Cardiac septum (tissue), 1 donor: ENCODE measurements at places on chromosomes 11 and 22. TPM values are rescaled to one million over a fixed set of nuclear protein-coding genes. Genes with fewer than 3 reads are reported as not detected.

DNA sequence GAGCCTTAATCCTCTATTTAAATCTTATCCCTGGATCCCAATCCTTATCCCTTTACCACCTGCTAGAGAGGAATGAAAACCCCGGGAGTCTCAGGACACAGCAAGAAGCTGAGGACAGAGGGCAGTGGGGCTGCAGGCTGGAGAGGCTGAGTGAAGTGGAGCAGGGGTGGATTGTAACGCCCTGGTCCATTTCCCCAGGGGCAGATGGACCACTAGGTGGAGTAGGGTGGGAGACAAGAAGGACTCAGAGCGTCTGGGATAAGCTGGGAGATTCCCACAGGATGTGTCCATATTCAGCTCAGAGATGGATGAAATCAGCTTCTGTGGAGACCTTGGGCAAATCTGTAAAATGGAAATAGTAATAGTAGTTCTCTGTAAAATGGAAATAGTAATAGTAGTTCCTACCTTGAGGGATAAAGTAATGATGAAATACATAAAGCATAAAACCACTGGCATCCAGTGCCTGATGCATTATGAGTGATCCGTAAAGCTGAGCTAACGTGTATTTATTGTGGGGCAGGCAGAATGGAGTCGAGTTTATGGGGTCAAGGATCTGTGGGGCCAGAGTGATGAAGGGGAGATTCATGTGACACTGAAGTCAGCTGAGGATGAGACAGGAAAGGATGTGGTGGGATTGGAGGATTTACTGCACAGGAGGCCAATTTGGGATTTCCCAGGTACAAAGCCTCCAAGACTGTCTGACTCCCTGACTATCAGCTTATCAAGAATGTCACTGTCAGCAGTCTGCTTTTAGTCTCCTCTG lies 1.9 kb upstream of the ROBO4 start:
- DNase-seq: no peak

DNA sequence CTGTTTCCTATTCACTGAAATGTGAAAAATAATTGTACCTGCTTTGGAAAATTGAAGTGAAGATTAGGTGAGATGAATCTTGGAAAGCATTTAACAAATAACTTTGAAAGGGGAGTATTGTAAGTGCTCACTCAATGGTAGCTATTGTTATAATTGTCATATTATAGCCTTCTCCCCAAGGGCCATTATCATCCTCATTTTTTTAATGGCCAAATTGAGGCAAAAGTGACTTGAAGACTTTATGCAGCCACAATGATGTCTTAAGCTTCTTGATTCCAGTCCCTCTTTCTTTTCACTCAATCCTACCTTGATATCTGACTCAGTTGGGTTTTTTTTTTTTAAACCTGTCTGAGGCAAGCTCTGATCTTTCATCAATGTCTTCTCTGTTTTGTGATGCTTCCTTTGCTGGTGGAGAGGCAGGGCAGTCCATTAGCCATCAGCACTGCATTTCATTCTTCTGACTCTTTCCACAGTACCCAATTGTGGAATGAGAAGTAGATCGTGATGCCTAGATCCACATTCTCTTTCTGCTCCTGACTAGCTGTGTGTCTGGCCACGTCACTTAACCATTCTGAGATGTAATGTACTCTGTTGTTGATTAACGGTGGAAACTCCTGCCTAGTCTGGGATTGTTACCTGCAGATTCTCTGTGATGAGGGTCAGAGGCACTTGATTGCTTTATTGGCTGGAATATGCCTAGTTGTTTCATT lies 101.4 kb downstream of the DBX1 start:
- no peak for DNase-seq

DNA sequence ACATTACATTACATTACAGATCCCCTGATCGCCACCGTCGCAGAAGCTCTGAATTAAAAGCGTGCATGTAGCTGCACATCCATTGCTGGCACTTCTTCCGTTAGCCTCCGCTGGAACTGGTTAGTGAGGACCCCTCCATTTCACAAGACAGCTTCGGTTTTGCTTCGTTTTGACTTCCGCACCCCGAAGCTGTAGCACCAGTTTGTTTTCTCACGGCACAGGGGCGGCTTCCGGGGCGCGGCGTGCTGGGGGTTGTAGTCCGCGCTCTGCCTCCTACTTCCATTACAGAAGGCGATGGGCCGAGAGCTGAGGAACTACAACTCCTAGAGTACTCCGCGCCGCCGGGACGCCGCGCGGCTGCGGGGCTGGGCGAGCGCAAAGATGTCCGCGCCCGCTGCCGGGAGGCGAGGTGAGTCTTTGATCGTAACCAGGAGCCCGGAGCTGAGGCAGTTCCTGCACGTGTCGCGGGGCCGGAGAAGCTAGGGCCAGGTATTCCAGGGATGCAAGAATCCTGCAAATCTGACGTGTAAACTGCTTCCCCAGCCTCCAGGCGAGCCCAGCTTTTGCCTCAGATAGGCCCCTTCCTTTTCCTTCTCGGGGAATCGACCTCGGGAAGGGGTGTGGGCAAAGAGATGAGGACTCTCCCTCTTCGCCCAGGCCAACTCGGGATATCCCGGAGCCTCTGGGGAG lies at the start of gene PEX26:
Gene PEX26 (plus strand): TSS at position 352 of the 690 bp plus-strand sequence. CDS start 387 bp downstream, outside the sequence.
- peak; percentile 97 for DNase-seq

- DNase-seq: no peak
Observed at GRCh38 chr22:39665229-39665628, 94.7 kb downstream of the CACNA1I start.

DNA sequence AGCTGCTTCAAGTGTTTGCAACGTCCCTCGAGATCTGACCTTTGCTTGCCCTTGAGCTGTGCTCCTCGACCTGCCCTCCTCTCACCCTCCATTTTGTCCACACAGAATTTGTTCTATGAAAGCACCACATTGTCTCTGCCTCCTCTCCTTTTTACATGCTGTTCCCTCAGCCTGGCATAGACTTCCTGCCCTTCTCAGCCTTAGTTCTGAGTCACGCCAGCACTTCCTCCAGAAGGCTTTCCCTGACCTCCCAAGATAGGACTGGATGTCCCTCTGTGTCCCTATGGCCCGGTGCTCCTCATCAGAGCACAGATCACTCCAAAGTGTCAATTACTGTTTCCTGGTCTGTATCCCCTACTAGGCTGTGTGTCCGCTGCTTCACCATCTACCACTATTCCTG lies 16.2 kb downstream of the JHY start:
- DNase-seq: no peak

DNA sequence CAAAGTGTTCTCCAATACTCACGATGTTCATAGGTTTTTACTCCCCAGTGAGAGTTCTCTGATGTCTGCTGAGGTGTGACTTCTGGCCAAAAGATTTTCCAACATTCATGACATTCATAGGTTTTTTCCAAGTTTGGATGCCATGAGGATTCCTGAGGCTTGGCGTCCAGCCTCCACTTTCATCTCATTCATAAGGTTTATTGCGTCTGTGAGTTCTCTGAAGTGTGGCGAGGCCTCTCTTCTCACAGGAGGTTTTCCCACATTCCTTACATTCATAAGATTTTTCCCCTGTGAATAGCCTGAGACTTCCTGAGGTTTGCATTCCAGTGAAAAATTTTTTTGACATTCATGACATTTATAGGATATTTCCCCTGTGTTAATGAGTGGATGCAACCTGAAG lies 1014.1 kb downstream of the LRRC4C start:
- DNase-seq: no peak

DNA sequence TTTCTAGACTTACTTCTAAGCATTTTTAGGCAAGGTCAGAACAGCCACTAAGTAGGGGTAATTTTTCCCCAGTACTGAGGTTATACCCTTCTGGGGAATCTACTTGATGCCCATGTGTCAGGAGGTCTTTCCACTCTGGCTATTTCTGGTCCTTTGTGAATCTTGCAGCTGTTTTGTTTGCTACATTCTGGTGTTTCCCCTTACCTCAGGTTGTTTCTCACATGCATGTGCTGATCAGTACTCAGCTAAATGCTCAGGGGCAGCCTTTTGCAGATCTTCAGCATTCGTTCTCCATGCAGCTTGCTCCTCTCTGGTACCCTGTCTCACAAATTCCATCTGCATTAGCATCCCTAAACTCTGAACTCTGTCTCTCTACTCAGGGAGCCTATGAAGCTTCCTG lies 303.6 kb downstream of the SOX6 start:
- DNase-seq: no peak

GRCh38 chr11:121449626-121450025 lies 2.5 kb upstream of the SORL1 start:
- no peak for DNase-seq

DNA sequence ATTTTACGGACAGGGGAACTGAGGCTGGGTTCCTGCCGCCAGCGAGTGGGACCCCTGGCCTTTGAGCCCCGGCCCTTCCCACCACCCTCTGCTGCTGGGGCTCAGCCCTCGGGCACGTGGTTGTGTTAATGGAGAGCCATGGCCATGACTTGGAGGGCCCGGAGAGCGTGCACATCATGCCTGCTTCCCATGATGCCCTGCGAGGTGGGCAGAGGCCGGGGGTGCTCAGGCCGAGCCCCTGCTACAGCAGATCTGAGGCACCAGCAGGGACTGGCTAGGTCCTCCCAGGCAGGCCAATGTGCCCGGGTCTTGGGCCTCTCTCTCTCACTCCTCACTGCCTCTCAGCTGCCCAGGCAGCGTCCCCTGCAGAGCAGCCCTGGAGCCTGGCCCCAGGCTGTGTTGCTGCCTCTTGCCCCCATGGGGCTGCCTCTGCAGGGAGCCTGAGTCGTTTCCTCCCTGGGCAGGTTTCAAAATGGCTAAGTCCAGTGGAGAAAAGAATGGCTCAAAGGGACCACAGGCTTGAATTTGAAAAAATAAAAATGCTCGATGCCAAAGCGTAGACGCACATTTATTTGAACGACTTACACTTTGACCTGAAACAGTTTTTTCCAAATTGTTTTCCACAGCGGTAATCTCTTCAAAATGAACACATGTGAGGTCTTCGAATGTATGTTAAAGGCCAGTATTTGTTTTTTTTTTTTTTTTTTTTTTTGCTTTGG lies 72.6 kb upstream of the CLDN5 start:
- no peak for DNase-seq

GRCh38 chr11:111135101-111135500 lies 110.4 kb upstream of the POU2AF2 start:
- DNase-seq: no peak

DNA sequence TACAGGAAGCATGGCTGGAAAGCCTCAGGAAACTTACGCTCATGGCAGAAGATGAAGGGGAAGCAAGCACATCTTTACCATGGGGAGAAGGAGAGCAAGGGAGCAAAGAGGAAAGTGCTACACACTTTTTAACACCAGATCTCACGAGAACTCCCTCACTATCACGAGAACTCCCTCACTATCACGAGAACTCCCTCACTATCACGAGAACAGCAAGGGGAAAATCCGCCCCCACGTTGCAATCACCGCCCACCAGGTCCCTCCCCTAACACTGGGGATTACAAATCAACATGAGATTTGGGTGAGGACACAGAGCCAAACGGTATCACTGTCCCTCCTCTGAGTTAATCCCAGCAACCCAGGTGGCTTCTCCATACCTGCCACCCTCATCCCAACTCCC lies 84.5 kb downstream of the MN1 start:
- no peak for DNase-seq

DNA sequence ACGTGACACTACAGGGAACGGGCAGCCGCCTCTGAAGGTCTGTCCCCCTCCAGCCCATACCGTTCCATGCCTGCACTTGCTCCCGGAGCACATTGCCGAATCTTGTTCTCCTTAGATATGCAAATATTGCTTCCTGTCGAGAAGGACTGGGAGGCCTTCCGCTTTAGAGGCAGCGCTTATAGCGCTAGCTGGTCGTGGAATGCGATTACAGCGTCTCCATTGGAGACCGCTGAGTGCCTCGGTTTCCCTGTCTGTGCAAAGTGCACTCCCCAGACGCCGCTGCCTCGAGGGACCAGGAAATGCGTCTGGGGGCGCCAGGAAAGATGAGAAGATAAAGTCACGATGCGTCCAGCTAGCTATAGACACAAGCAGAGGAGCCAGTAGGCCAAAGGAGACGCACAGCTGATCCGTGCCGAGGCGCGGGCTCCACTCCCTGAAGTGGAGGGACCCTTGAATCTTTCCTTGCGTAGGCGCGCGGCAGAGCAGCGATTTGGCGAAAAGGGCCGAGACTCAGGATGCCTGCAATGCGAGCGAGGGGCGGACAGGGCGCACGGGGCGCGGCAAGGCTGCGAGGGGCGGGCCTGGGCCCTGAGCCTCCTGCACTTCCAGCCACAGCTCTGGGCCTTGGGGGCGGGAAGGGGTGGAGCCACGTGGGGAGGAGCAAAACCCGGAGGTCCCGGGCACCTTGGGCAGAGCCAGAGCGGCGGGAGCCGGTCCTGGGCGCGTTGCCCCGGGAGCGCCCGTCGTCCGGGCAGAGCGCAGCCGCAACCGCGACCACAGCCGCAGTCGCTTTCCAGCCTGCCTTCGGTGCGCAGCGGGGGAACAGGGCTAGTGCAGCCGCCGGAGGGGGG lies at the start of gene RASSF10:
Gene RASSF10 (plus strand): TSS at position 692 of the 851 bp plus-strand sequence. CDS start 261 bp downstream, outside the sequence.
- DNase-seq: peak; percentile 78

- no peak for DNase-seq
Observed at GRCh38 chr22:30855266-30855665, 113.3 kb downstream of the MORC2 start.

GRCh38 chr22:42930810-42931420 lies 73.8 kb upstream of the ARFGAP3 start:
- DNase-seq: peak; percentile 78

GRCh38 chr11:114083391-114084252 lies 24.1 kb downstream of the ZBTB16 start:
- peak; percentile 64 for DNase-seq

DNA sequence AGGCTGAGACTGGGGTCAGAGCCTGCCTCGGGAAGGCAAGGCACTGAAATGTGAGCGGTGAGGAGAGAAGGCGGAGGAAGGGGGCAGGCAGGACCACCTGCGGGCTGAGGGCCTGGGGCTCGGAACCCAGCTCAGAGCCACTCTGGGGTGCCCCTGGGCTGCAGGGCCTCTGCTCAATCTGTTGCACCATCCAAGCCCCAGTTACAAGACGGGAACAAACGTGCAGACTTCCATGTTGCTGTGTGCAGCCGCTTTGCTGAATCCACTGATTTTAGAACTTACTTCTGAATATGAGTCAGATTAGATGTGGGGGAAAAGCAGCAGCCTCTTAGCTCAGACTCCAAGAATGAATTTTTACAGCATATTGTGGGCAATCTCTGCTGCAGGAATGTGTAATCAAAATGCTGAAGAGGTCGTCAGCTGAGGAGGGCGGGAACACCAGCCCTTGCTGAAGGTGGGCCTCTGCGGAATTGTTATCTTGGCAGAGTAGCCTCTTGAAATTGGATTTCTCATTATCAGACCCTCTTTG lies 21.6 kb downstream of the PARVG start:
- DNase-seq: no peak

Gene DKK3
- 980 TPM for total RNA-seq

Gene NXPE2
- 0.22 TPM for total RNA-seq

Gene TEX12
- 0.32 TPM for total RNA-seq

Gene MIF
- total RNA-seq: 317 TPM

Gene CDHR5
- total RNA-seq: not detected

Gene KCNK4
- total RNA-seq: not detected

Gene OR52I2
- not detected for total RNA-seq

Gene PATE4
- not detected for total RNA-seq

Gene MUC2
- 0.03 TPM for total RNA-seq

Gene SUSD2
- 3.1 TPM for total RNA-seq

Gene GVQW3
- 0.97 TPM for total RNA-seq

Gene PRODH
- 3.0 TPM for total RNA-seq

Gene TMEM123
- total RNA-seq: 50.6 TPM

Gene SLC15A3
- 11.6 TPM for total RNA-seq
